ENCODE measurements at places on chromosomes 13 and 19.

DNA sequence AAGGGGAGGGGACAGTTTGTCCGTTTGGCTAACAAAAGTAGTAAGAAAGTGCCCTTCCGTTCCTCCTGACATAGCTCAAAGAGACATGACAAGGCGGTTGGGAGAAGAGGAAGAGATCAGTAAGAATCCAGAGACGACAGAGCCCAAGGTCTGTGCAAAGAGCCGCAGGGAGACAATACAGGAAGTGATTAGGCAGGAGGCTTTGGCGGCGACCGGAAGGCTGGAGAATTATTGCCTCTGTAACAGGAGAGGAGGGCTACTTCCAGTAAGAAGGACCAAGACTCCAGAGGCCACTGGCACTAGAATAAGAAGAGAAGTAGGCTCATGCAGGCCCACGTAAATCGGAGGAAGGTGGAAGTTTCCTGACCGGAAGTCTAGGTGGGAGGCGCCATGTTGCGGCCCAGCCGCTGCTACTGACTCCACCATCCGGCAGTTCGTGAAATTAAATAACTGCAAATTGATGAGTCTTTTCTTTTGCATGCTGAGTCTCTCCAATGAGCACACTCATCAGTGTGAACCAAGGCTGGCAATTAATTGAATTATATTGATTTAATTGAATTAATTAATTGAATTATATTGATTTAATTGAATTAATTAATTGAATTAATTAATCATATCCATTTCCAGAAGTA lies 9.9 kb downstream of the RFX2 start:
- peak; percentile 93 for DNase-seq

GRCh38 chr19:42092350-42092749 lies 16.4 kb downstream of the ZNF574 start:
- peak; percentile 46 for DNase-seq

GRCh38 chr13:112907871-112908331 lies 61.1 kb upstream of the MCF2L start:
- DNase-seq = no peak

DNA sequence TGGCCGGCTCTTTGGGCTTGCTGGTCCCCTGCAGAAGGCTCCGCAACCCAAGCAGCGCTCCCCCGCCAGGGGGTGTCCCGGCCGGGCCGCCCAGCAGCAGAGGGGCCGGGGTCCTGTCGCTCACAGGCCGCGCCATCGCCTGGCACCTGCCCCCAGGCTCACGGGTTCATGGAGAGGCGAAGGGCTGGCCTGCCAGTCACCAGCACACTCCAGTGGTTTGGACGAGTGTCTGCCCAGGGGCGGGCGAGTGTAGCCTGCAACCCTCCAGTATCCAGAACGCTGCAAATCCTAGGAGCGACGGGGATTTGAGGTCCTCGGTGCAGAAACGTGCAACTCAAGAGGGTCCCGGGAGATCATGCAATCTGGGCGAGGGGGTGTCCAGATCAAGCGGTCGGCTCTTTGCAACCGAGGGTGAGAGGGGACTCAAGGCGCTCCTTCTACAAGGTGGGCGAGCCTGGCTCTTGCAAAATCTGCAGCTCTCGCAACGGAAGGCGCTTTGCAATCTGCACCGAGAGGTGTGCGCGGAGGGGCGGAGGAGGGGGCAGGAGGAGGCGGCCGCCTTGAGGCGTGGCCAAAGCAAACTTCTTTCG lies at the start of gene DBP:
DBP (minus strand) TSS at position 521 of the 590 bp plus-strand sequence; CDS start at position 136, 385 bp downstream.
- no peak for DNase-seq

GRCh38 chr13:99980824-99981734 lies 505 bp upstream of the ZIC2 start:
- DNase-seq = peak; percentile 96

DNA sequence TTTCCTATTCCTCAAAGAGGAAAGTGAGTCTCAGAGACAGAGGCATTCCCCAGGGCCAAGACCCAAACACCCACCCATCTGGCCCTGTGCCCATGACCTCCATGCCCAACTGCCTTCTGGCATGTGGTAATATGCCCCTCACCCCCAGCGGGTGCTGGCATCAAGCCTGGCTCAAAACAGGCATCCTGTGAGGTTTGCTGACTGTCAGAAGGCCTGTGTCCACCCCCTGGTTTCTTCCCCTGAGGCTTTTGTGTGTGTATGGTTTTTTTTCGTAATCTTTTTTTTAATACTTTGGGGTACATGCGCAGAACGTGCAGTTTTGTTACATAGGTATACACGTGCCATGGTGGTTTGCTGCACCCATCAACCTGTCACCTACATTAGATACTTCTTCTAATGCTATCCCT lies 7.6 kb upstream of the KANK2 start:
- no peak for DNase-seq

- DNase-seq = no peak
These were observed 82.5 kb upstream of the MYCBP2 start for GRCh38 chr13:77409412-77409811.

DNA sequence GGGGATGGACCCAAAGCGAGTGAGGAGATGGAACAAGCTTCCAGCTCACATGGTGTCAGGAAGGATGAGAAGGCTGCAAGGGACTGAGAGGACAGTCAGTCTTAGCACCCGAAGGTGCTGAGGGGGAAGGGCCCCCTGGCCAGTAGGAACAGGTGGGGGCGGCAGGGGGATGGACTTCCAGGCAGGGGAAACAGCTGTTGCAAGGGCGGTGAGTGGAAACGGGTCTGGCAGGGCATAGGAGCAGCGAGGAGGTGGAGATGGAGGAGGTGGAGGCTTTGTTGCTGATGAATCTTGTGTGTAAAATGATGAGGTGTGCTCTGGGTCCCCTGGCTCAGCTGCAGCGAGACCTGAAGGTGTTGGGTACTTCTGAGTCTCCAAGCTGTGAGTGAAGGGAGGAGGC lies 1.2 kb downstream of the MAP1S start:
- peak; percentile 22 for DNase-seq

DNA sequence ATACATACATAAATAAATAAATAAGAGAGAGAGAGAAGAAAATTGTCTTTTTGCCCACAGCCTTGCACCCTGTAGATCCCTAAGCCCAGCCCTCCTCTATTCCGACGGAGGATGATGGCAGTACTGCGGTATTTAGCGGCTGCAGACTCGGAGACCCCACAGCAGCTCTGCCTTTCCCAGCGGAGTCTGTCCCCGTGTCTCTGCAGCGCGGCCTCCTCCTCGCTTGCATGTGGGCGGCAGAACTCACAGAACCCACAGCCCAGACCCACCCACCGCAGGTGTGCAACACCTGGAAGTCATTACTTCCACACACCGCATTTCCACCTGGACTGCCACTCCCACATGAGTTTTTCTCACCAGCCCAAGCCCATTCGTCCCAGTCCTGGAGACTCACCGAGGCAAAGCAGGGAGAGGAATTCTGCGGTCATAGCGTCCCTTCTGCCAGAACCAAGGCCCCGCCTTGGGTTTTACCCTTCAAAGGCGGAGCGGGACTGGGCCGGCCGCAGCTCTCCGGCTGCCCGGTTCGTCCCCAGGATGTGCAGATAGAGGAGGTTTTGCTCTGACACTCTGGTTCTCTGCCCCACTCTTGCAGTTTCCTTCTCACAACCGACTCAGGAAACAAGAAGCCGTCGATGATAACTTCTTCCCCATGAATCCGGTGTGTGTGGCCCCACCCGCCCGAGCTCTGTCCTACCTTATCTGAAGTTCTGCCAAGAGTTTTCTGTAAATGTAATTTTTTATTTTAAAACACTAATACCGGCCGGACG lies at the start of gene VSTM1:
VSTM1 (minus strand) TSS at position 548 of the 767 bp plus-strand sequence; CDS start at position 428, 120 bp downstream.
- no peak for DNase-seq

DNA sequence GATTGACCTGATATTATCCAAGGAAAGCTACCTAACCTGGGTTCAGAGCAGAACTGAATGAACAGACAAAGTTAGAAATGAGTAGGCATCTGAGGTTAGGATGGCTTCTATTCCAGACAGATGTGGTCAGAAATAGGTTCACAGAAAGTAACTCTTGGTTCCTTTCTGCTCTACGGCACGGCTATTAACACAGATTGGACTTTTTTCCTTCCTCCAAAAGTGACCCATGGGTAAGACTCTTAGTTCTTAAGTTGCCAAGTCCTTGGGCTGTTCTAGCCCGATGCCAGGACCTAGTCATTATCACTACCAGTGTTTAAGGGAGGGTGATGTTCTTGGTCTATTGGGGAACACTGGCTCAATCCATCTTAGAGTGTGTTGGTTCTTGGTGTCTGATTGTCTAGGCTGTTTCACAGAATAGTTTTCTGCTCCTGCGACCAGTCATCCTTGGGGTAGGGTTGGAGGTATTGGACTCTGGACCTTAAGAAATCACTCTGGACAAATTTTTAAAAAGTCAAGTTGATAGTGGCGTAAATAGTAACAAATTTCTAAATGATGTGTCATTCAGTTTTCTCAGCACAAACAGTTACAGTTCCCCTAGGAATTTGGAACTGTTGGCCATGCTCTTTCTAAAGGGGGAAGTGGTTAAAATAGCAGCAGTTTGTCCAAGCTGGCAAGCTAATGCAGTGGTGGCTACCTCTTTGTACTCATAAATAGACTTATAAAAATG lies 60.1 kb upstream of the MYCBP2 start:
- peak; percentile 97 for DNase-seq

DNA sequence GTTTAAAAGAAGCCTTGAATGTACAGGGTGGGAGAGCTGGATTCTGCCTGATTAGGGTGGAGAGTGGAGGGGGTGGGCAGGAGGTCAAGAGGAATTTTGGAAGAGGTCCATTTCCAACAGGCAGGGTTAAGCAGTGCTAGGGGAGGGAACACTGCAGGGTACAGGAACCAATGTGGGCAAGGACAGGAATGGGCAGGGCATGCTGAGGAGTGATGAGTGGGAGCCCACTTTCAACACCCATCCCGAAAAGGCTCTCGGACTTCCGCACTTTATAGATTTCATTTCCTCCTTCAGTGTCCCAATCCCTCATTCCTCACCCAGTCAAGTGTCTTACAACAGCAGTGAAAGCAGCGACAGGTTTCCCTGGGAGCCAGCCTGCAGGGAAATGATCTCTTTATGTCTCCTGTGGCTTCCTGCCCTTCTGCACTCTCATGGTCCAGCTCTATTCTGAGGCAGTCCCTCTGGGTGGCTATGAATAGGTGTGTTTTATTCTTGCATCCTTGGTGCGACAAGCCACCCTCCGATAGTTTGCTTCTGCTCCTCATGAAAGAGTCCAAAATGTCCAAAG lies 50.5 kb upstream of the ZNF507 start:
- DNase-seq = no peak

- peak; percentile 55 for DNase-seq
These were observed 16.5 kb upstream of the B3GNT3 start for GRCh38 chr19:17778251-17778967.

- no peak for DNase-seq
These were observed 11.2 kb downstream of the AP3D1 start for GRCh38 chr19:2140138-2140569.

DNA sequence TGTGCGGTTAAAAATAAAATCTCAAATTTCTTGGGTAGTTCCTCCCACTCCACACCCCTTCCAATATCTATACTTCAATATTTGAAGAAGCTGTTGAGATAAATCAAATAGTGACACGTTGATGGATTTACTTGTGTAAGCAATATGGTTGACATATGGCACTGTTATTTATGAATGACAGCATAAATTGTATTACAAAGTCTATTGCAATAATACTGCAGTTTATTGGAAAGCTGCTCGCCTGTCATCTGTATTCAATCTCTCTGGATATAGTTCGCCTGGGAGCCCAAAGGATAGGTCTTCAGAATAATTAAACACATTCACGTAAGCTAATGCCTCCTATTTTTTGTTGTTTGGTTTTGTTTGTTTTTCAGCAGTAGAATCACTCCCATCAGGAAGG lies 5.0 kb upstream of the ZIC5 start:
- no peak for DNase-seq

GRCh38 chr13:40664350-40665125 lies 1.9 kb downstream of the FOXO1 start:
- DNase-seq = peak; percentile 64

DNA sequence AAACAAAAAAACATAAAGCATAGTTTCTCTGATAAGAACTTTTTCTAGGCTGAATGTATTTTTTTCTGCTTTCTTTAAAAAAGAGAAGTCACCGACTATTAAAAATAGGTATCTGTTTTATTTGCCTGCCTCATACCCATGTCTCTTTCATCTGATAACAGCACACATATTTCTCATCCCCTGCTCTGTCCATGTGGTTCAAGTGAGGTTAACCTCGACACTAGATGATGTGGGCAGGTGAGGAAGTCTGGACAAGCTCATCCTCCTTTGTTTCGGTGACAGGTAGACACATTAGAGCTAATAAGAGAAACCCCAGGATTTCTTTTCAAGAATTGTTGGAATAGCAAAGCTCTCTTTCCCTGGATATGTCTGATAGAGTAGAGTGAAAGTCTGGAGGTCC lies 222.7 kb downstream of the GPC5 start:
- DNase-seq = no peak

DNA sequence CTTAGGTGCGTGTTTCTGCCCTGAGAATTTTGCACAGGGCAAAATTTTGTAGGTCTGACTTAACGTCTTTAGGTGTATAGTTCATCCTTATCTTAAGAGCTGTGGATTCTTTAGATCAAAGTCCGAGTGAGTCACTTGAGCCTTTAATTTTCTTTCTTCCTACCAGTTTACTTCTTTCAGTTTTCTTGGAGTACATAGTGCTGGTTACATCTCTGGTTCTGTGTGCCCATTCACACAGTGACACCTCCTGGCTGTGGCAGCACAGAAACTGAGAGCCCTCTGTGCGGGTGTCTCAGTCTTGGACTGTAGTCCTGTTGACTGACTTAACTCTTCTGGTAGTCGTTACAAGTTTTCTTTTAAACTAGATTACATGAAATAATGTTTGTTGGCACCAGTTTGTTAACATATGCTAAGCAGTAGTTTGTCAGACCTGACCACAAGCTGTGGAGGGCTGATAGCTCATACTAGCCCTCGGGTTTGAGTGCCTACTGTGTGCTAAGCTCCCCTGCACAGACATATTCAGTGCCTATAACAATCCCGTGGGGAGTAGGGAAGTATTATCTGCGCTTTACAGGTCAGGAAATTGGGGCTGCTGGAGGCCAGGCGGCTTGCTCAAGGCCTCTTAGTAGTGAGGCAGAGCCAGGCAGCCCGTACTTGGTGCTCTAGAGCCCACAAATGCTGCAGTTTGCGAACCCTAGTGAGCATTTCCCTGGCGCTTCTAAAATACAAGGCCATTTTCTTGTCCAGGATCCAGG lies 1.6 kb downstream of the GATAD2A start:
- DNase-seq = peak; percentile 68

DNA sequence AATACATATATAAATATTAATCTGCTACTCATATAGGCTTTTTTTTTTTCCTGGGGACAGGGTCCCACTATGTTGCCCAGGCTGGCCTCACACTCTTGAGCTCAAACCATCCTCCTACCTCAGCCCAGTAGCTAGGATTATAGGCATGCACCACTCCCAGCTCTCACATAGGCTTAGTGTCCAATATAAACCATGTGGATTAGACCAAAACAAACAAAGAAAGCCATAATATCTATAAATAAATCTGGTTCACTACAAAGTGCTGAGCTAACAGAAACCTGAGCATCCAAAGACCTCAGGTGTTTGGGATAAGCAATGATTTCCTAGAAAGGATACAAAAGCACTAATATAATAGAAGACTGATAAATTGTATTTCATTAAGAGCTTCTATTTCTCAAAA lies 26.0 kb downstream of the TBC1D4 start:
- DNase-seq = no peak
